ENCODE measurements at places on chromosomes 7 and 10.

DNA sequence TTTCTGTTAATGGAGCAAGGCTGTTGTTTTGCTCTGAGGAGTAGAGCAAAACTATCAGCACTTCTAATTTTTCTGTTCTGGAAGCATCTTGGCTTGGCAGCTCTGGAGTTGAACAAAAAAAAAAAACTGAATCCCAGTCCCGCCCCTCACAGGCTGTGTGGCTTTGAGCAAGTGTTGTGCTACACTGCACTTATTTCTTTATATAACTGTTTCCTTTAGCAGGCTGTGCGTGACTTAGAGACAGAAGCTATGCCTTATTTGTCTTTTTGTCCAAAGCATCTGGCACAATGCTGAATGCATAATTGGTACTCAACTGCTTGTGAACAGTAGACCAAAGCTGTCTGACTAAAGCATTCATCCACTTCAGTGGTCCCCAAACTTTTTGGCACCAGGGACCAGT is 96.1 kb downstream of the AMPH start:
- DNase-seq = no peak

DNA sequence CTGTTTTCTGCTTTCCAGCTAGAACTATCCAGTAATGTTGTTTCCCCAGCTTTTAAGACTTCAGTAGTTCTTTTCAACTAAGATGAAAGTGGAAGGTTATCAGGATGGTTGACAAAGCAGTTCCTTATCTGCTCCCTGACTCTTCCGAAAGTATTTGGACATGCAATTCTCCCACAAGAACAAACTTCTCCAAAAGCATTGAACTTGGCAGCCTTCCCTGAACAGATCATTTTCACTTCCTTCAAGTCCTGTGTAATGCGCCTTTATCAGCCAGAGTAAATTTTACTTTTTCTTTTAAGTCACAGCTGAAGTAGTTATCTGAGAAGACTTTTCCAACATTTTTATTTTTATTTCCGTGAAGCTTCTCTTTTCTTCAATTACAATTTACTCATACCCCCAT is 39.7 kb downstream of the CDC14C start:
- no peak for DNase-seq

GRCh38 chr7:125926621-125927020 is 997.0 kb upstream of the POT1 start:
- DNase-seq = no peak

DNA sequence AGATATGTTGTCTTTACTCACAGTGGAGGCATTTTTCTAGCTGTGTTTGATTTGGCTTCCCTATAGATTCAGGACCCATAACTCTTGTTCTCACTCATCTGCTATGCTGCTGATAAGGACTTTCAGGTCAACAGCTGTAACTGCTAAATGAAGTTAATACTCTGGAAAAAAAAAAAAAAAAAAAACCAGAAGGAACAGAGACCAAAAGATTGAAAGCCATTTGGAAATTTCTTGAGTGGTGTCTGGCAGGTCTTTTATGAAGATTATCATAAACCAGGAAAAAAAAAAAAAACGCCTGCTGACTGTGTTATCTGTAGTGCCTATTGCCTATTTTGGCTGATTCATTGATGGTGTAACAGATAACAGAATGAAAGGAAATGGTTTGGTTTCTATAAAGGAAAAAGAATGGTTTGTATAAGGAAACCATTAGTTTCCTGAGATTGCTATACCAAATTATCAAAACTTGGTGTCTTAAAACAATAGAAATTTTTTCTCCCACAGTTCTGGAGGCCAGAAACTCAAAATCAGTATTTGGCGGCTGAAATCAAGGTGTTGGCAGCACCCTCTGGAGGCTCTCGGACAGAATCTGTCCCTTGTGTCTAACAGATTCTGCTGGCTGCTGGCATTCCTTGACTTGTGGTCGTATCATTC is 60.5 kb upstream of the BET1 start:
- no peak for DNase-seq

GRCh38 chr7:20454202-20454601 is 123.5 kb downstream of the ITGB8 start:
- DNase-seq = no peak

GRCh38 chr10:77319557-77319956 is 318.1 kb downstream of the KCNMA1 start:
- DNase-seq = no peak

DNA sequence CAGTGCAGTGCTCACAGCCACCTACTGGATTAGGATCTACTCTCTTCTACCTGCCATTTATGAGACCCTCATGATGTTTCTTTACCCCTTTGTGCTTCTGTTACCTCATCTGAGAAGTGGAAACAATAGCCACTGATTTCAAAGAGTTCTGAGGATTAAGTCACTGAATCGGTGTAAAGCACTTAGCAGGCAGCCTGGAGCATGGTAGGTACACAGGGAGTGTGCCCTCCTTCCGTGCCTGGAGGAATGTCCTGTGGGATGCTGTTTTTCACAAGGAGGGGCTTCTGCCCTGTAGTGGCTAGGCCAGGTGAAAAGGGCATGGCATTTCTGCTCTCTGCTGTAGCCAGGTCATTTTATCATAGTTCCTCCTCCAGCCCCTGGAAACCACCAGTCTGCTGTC is 44.6 kb upstream of the C10orf120 start:
- DNase-seq = no peak

DNA sequence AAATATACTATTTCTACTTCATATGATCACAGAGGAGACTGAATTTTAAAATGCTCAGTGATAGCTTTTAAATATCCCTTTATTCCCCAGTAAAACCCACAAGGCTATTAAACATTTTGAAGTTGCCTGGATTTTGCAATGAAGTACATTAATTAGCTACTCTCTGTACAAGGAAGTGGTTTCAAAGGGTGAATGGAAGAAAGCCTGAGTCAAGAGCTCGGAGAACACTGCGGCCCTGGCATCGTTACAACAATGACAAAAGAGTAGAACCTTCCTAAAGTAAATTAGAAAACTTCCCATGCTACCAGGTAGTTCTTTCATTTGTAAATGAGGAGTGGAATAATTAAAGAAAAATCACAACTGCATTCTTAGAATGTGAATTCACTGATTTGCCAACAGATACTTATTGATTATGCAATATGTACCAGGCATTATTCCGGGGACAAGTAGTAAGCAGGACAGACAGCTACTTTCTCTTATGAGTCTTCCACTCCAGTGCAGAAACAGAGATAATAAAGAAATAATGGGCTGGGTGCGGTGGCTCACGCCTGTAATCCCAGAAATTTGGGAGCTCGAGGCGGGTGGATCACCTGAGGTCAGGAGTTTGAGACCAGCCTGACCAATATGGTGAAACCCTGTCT is 63.0 kb downstream of the ZNF22 start:
- no peak for DNase-seq

GRCh38 chr7:135886345-135887132 is 90.6 kb downstream of the MTPN start:
- DNase-seq = no peak

Measured in stimulated activated CD4-positive, alpha-beta T cell treated with anti-CD3 and anti-CD28 coated beads, Interleukin-15, amount 100 ng/mL, for 1 hour (primary cell).